ENCODE measurements at places on chromosomes 12 and 14.

DNA sequence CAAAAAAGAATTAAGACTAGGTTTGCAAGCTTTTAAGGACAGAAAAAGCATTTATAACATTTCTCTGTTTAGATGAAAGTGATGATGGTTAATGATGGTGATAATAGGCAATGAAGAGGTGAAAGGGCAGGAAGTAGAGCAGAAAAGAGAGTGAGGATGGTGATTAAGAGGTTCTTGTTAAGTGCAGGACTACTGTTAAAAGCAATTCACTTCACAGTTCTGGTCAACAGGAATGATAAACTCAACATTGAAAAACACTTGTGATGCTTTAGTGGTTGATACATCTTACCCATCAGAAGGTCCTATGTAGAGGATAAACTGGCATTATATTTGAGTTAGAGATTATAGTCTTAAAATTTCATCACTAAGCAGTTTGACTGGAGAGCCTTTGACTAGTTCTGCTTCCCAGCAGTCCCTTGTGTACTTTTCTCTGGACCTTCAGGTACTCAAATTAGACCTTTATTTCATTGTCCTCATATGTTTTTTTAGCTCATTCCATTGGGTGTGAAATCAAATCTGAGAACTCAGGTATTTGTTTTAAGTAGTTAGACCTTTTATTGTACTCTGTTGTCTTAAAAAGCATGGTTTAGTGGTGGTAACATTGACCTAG, 10.9 kb downstream of the RAP1B start:
- DNase-seq: no peak

- DNase-seq: no peak
Measured at GRCh38 chr14:97757491-97757890, 960.3 kb downstream of the VRK1 start.

DNA sequence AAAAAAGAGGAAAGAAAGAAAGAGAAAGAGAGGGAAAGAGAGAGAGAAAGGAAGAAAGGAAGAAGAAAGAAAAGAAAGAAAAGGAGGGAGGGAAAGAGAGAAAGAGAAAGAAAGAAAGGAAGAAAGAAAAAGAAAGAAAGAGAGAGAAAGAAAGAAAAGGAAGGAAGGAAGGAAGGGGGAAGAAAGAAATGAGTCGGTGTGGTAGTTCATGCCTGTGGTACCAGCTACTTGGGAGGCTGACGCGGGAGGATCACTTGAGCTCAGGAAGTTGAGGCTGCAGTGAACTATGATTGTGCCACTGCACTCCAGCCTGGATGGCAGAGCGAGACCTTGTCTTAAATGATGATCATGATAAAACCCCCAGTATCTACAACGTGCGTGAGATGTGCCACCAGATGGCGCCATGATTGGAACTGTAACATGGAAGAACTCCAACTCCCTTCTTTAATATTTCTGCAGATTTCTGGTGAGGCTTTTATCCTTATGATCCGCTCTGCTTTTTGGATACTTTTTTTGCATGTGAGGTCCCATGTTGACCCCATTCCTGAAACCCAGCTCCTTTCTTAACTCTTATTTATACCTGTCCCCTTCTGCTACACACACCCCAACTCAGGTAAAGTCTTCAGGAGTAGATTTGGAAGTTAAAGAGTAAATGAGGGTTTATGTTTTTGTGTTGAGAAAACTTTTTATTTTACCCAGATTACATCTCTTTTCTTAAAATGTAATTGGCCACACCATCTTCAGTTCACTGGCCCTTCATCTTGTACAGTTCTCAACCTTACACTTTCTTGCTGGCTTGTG, 25.6 kb downstream of the RNASE10 start:
- DNase-seq: peak; percentile 79

DNA sequence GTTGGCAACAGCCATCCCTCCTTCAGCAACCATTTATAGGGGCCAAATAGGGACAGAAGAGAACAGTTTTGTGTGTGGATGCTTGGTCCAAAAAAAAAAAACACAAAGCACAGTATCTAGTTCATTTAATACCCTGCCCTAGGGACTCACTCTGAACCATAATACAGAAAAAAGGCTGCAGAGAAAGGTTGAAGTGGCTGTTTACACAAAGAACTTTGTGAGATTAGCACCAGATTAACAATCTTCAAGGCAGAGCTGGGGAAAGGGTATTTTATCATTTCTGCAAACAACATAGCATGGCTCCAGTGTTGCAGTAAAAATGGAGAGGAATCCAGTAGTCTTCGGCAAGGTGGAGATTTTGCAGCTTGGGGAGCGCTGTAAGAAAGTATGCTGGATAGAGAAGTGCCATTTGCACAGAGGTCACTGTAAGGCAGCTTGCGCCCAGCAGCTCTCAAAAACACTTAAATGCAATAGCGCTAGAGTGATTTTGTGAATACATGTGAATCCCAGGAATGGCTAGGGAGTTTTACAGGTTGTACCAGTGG, 124.2 kb upstream of the PLEKHA5 start:
- DNase-seq: no peak

- DNase-seq: no peak
Measured at GRCh38 chr12:128976120-128976738, 123.0 kb downstream of the GLT1D1 start.

DNA sequence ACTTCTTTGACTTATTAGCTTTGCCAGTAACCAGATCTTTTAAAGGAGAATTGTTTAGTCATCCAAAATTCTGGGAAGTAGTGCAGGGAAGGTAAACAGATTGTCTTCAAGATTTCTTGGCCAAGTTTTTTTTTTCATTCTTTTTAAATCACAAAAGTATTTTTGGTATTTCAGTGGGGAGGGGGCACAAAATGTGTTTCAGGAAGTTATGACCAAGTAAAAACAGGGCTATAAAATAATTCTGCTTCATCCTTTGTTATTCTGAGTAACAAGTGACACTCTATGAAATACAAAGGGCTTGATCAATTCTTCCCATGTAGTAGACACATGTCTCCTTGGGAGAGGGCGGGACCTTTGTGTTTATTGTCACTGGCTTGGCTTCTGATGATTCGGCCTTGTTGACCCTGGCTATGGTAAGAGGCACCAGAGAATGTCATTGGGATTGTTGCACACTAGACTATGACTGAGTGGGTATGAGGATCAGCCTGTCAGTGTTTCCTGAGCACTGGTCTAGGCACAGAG, 55.4 kb downstream of the SUSD6 start:
- DNase-seq: no peak

DNA sequence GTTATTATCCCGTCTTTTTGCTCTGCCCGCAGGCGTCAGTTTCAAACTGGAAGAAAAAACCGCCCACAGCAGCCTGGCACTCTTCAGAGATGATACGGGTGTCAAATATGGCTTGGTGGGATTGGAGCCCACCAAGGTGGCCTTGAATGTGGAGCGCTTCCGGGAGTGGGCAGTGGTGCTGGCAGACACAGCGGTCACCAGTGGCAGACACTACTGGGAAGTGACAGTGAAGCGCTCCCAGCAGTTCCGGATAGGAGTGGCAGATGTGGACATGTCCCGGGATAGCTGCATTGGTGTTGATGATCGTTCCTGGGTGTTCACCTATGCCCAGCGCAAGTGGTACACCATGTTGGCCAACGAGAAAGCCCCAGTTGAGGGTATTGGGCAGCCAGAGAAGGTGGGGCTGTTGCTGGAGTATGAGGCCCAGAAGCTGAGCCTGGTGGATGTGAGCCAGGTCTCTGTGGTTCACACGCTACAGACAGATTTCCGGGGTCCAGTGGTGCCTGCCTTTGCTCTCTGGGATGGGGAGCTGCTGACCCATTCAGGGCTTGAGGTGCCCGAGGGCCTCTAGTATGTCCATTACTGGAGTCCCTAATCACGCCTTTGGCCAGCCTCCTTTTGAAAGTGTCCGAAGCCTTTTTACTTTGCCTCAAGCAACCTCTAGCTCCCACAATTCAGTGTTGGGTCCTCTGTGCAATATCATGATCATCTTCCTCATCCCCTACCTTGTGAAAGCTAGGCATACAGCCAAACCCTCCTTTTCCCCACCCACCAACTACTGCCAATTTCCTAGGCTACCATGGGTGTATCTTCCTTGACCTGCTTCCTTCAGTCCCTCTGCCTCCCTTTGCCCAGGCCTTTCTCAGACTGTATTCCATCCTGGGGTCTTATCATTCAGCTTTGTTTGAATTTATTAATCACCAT, 891 bp downstream of the SPRYD4 start:
- no peak for DNase-seq

GRCh38 chr14:64387232-64387781, 846 bp upstream of the MTHFD1 start:
- DNase-seq: peak; percentile 48

GRCh38 chr14:96194657-96195431, 9.8 kb upstream of the BDKRB2 start:
- no peak for DNase-seq

DNA sequence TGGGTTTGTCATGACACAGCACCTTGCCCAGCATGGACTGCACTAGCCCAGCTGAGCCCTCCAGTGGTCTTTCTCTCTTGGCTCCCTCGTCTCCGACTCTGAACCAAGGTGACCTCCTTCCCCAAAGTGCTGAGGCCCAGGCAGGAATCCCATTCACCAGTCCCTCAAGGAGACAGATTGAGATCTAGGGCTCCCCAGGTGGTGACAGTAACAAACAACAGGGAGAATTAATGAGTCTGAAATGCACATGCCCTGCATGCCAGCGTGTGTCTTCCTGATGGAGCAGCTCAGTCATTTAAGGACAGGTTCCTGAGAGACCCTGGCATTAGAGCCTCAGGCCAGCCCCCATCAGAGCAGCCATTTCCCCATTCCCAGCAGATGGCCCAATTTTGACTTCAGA, 51.4 kb upstream of the OAS1 start:
- DNase-seq: no peak

- DNase-seq: no peak
Measured at GRCh38 chr14:85415015-85415712, 114.8 kb upstream of the FLRT2 start.

DNA sequence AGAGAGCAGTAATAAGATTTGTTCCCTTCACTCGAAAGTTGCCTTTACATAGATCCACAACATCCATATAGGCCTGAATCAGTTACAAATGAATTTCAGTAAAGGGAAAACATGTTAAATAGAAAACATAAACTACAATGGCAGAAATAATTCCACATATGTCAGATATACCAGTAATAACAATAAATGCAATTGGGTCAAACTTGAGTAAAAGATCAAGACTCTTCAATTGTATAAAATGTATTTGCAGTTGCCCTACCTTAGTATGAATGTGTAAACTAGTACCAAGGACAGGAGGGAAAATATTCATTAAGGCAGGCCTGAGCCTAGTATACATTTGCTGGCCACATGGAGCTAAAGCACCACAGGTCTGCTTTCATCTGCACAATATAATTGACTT, 17.6 kb downstream of the NOS1 start:
- no peak for DNase-seq

DNA sequence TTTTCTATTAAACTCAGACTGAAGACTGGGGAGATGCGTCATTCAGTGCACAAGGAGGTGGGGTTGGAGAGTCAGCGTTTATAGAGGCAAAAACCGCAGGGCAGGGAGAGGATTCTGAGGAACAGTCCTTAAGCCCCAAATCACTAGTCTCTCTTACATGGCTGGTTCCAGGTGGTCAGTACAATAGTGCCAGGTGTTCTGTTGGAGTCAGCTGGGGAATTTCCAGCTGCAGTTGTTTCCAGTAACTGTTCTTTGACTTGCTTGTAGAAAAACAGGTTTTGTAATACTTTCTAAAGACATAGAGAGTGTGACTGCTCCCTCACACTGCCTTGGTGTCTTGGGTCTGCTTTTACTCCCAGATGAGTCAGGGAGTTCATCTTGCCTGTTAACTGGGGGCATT, 192.2 kb downstream of the TMTC3 start:
- no peak for DNase-seq

GRCh38 chr14:104436741-104437701, 142.5 kb upstream of the C14orf180 start:
- no peak for DNase-seq

- DNase-seq: no peak
Measured at GRCh38 chr12:114529966-114530365, 124.0 kb upstream of the TBX5 start.
